ENCODE measurements at places on chromosomes 6 and 20.

- peak; percentile 71 for DNase-seq
Observed at GRCh38 chr6:148513145-148514071, 170.8 kb downstream of the SASH1 start.

DNA sequence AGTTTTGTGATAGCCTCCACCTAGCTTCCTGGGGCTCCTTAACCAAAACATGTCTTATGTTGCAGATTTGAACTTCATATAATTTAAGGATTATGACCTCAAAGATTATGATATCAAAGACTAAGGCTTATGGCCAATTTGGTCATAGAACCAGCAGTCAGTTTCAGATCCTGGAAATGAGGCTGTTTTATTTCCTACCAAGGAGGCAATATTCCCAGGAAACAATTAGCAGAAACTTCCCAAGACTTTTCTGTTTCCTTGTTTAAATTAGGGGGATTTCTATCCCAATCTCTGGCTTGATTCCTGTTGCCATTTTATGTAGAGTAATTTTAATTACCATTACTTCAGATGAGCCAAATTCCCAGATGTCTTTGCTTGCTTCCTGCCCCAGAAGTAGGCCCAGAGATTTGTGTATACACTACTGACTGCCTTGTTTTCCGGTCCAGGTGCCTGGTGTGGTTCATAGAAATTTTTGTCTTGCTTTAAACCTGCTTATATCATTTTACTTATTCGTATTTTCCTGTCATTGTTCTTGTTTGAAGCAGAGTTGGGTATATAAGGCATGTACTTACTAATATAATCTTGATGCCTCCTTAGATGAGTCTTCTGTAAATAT is 119.2 kb upstream of the TMEM170B start:
- DNase-seq = no peak

DNA sequence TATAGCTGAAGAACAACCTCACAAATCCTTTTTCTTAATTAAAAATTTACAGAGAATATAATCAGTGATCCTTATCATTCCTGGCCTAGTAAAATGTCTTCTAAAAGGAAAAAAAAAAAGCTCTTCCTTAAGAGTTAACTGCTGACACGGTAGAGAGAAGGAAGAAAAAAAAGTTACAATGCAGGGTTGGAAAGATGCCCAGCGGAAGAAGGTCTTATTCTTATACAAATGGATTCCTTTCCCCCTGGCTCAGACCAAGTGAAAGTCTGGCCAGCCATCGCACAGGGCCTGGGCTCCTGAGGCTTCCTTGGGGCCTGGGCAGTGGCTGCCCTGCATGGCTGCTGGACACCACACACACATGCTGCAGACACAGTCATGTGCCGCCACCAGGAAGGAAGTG is 688.6 kb downstream of the TENT5A start:
- DNase-seq = no peak

DNA sequence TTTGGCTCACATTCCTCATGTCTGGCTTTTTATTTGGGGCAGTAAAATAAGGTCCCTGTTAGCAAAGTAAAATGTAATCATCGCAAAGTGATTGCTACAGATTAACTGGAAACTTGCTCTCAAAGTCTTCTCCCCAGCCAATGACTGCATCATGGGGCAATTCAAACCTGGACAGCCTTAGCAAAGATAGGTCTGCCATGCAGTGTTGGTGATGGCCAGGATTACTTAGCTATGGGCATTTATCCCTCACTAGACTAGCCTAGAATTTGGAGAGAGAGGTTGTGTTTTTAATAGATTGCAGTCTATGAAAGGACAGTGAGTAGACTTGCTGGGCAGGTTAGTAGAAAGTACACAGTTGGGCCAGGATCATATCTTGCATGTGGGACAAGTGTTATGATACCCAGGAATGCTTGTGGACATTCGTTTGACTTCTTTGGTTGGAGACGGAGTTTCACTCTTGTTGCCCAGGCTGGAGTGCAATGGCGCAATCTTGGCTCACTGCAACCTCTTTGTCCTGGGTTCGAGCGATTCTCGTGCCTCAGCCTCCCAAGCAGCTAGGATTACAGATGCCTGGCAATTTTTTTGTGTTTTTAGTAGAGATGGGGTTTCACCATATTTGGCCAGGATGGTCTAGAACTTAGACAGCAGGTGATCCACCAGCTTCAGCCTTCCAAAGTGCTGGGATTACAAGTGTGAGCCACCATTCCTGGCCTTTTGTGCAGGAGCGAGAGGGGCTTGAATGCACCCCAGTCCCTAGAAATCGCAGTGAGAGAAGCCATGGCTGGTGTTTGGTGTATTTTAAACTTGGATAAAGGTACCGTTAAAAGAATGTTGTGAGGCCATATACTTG is 3.4 kb downstream of the RPS12 start:
- DNase-seq = no peak

DNA sequence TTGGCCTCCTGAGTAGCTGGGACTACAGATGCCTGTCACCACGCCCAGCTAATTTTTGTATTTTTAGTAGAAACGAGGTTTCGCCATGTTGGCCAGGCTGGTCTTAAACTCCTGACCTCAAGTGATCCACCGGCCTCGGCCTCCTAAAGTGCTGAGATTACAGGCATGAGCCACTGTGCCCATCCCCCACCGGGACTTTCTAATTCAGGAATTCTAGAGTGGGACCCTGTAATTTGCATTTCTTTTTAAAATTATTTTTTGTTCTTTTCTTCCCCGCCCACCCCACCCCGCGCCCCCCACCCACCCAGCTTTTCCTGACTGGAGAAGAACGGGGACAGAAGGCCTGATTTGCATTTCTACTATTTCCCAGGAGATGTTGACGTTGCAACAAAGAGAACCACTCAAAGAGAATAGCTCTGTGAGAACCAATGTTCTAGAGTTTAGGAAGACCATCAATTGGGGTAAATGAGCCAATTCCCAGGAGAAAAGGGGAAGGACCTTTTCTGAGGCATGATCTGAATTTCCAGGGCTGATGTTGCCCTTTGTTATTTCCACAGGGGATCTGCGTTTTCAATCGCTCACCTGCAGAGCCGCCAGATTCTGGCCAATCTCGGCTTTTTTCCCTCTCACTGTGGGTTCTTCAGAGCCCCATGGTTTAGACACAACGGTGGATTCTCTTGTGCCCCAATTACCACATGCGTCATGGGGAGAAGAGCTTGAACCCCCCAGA is 33.2 kb upstream of the TFAP2C start:
- DNase-seq = no peak

GRCh38 chr6:119676230-119676629 is 326.7 kb upstream of the MAN1A1 start:
- DNase-seq = no peak

GRCh38 chr6:41318261-41318653 is 17.2 kb upstream of the NCR2 start:
- DNase-seq = no peak

GRCh38 chr6:39776581-39776980 is 15.6 kb upstream of the DAAM2 start:
- no peak for DNase-seq

- no peak for DNase-seq
Observed at GRCh38 chr20:3550837-3551236, 80.0 kb downstream of the ATRN start.

- no peak for DNase-seq
Observed at GRCh38 chr6:3194535-3195419, 32.7 kb downstream of the TUBB2B start.
